ENCODE measurements at places on chromosomes 11 and 22. TPM values are rescaled to one million over a fixed set of nuclear protein-coding genes. Genes with fewer than 3 reads are reported as not detected.
A peak's percentile ranks its signal among the peaks of the same experiment; 100 is the strongest.

DNA sequence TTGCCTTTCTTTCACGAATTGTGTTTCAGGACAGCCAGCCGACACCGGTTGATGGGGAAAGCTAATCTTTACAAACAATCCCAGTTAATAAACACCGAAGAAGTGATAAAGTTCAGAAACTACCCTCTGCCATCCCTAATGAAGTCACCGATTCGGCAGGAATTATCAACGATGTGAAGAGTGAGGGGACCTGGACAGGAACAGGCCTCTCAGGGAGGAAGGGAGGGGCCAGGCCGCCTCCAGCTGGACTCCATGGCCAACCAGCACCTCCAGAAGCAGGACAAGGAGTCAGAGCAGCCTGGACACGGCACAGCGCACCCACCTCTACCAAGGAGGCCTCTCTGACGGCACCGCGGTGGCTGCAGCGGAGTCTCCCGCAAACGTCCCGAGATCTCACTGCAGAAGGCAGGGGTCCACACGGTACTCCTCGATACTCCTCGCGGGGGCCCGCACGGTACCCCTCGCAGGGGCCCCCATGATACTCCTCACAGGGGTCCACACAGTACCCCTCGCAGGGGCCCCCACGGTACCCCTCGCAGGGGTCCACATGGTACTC, 3.9 kb downstream of the TOLLIP start:
- H3K4me3 ChIP-seq: no peak overlapping the region
- no peak for DNase-seq
- H3K4me1 ChIP-seq: peaks cover 87% of the 10 kb centered on the region
- H3K27me3 ChIP-seq: no peaks in the 10 kb centered on the region
- H3K27ac ChIP-seq: peak overlapping the region; percentile 81

DNA sequence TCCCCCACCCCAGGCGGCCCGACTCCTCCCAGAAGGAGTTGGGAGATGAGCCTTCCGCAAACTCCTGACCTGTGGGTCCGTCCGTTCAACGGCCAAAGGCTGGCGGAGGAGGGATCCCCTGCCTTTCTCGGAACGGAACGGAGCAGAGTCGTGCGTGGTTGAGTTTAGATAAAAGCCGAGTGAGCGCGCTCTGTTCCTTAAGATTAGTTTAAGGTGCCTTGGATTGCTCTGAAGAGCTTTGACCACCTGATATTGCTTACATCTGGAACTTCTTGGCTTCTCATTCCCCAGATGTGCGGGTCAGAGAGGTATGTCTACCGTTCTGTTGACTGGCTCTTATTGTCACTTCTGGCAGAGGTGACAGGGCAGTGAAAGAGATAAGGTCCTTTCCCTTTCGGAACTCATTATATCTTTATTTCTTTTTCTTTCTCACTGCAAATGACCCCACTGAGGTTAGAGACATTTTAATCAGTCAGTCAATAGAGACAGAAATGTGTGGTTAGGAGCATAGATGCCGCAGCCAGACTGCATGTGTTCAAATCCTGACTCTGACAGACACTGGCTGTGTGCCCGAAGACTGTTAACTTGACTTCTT, at the start of gene TRIM6:
Gene TRIM6, plus strand, starts transcription at position 31 of the 595 bp plus-strand sequence. Its CDS starts 261 bp downstream, at position 292.
- no peaks in the 10 kb centered on the region for H3K36me3 ChIP-seq
- DNase-seq: no peak
- H3K27ac ChIP-seq: peak within 1 kb of the TSS; percentile 69
- no peaks in the 10 kb centered on the region for H3K27me3 ChIP-seq
- peak within 1 kb of the TSS; percentile 62 for H3K4me3 ChIP-seq

GRCh38 chr11:131601586-131601985, 231.2 kb downstream of the NTM start:
- H3K27ac ChIP-seq: no peak overlapping the region
- no peak overlapping the region for H3K4me3 ChIP-seq
- DNase-seq: no peak
- no peaks in the 10 kb centered on the region for H3K27me3 ChIP-seq
- H3K4me1 ChIP-seq: no peaks in the 10 kb centered on the region

GRCh38 chr22:36425977-36426523, 38.3 kb upstream of the MYH9 start:
- H3K27ac ChIP-seq: no peak overlapping the region
- no peak for DNase-seq
- H3K4me3 ChIP-seq: no peak overlapping the region
- no peaks in the 10 kb centered on the region for H3K4me1 ChIP-seq
- H3K36me3 ChIP-seq: no peaks in the 10 kb centered on the region

DNA sequence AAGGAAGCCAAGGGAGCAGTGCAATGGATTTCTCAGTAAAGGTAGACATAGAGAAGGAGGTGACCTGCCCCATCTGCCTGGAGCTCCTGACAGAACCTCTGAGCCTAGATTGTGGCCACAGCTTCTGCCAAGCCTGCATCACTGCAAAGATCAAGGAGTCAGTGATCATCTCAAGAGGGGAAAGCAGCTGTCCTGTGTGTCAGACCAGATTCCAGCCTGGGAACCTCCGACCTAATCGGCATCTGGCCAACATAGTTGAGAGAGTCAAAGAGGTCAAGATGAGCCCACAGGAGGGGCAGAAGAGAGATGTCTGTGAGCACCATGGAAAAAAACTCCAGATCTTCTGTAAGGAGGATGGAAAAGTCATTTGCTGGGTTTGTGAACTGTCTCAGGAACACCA, 6.6 kb downstream of the TRIM22 start:
- H3K4me3 ChIP-seq: no peak overlapping the region
- peaks cover 32% of the 10 kb centered on the region for H3K4me1 ChIP-seq
- H3K36me3 ChIP-seq: peaks cover 23% of the 10 kb centered on the region
- DNase-seq: no peak
- no peak overlapping the region for H3K27ac ChIP-seq

GRCh38 chr22:22558972-22559603, at the start of gene PRAME:
Gene PRAME, minus strand, starts transcription at chr22:22559265. Its CDS starts 2,433 bp downstream, at chr22:22556832.
- no peak within 1 kb of the TSS for H3K27ac ChIP-seq
- H3K27me3 ChIP-seq: no peaks in the 10 kb centered on the region
- H3K4me3 ChIP-seq: no peak within 1 kb of the TSS
- no peak for DNase-seq

DNA sequence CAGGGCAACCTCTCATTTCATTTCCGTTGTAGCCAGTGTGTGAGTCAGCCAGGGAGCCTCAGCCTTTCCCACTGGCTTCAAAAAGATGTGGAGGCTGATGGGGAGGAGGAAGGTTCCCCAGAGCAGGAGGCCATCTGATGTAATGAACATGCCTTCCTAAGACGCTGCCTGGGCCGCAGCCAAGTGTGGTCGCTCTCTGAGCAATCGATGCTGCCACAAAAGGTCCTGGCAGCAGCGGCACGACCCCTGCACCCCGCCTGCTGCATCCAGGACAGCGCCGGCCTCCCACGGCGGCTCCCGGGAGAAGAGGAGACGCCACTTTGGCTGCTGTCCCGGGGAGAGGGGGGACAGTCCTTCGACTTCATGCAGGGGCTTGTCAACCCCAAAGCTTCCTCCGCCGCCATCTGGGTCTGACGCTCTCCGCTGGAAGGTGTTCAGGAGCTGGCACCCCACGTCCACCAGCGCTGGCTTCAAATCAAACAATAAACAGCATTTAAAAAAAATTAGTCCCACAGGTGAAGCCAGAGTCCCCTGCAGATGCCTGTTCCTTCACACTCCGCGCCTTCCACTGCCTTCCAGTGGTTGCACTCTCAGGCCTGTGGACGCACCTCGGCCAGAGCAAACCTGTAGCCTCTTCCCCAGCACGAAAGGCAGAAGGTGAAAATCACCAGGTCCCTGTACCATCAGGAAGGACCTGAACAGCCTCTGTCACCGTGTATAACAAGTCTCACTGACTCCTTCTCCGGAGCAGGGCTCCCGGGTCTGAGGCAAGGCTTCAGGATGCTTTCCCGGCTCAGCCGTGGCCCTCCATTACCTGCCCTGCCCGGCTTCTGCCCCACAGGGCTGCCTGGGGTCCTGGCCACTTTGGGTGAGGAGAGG, 930.7 kb downstream of the BRD1 start:
- H3K36me3 ChIP-seq: no peaks in the 10 kb centered on the region
- peak; percentile 88 for DNase-seq
- no peak overlapping the region for H3K27ac ChIP-seq
- H3K4me1 ChIP-seq: no peaks in the 10 kb centered on the region
- H3K27me3 ChIP-seq: no peaks in the 10 kb centered on the region

GRCh38 chr11:92152245-92152644, 72.4 kb upstream of the FAT3 start:
- no peak overlapping the region for H3K4me3 ChIP-seq
- H3K27me3 ChIP-seq: no peaks in the 10 kb centered on the region
- H3K27ac ChIP-seq: no peak overlapping the region
- H3K36me3 ChIP-seq: no peaks in the 10 kb centered on the region

GRCh38 chr22:48440673-48441552, 1386.8 kb downstream of the BRD1 start:
- H3K36me3 ChIP-seq: no peaks in the 10 kb centered on the region
- H3K4me3 ChIP-seq: no peak overlapping the region
- H3K27me3 ChIP-seq: no peaks in the 10 kb centered on the region
- H3K27ac ChIP-seq: no peak overlapping the region

- no peaks in the 10 kb centered on the region for H3K4me1 ChIP-seq
- DNase-seq: no peak
- H3K27ac ChIP-seq: no peak overlapping the region
- no peak overlapping the region for H3K4me3 ChIP-seq
- H3K27me3 ChIP-seq: no peaks in the 10 kb centered on the region
- H3K36me3 ChIP-seq: no peaks in the 10 kb centered on the region
Observed at GRCh38 chr11:95429376-95429907, 198.4 kb upstream of the SESN3 start.

DNA sequence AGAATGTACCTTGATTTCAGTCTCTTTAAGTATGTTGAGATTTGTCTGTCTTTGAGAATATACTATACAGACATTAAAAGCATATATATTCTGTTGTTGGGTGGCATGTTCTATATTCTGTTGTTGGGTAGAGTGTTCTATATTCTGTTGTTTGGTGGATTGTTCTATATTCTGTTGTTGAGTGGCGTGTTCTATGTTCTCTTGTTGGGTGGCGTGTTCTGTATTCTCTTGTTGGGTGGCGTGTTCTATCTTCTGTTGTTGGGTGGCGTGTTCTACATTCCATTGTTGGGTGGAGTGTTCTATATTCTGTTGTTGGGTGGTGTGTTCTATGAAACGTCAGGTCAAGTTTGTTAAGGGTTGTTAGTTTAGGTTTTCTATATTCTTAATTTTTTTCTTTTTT, 27.1 kb upstream of the CTTN start:
- H3K4me1 ChIP-seq: no peaks in the 10 kb centered on the region
- no peak overlapping the region for H3K4me3 ChIP-seq
- peaks cover 51% of the 10 kb centered on the region for H3K36me3 ChIP-seq
- H3K27ac ChIP-seq: no peak overlapping the region

- H3K36me3 ChIP-seq: no peaks in the 10 kb centered on the region
- no peak for DNase-seq
- peak overlapping the region; percentile 47 for H3K27ac ChIP-seq
- H3K4me3 ChIP-seq: no peak overlapping the region
- peaks cover 8% of the 10 kb centered on the region for H3K4me1 ChIP-seq
- H3K27me3 ChIP-seq: no peaks in the 10 kb centered on the region
Observed at GRCh38 chr11:63478896-63479295, 12.1 kb downstream of the PLAAT5 start.

DNA sequence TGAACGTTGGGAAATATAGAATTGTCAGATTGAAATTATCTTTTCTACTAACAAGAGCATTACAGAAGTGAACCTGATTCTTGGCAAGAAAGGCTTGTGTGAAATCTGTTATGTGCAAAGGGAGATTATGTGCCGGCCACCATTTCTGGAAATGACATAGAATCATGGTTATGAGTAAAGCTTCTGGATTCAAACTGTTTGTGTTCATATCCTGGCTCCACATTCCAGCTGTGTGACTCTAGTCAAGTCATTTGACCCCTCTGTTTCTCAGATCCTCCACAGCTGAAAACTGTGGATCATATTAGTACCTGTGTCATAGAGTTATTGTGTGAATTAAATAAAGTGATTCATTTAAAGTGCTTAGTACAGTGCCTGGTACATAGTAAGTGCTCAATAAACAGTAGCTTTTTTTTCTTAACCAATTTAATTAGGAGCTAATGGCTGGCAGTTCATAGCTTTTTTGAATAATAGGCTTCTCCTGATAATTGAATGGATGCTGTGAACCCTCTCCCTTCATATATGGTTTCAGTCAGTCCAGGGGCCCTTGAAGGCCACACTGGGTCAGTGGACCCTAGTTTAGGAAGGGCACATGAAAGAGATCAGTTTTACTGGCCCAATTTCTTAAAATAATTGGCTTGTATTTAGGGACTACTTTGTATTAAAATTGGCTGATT, 34.6 kb downstream of the EHF start:
- H3K36me3 ChIP-seq: no peaks in the 10 kb centered on the region
- H3K27me3 ChIP-seq: no peaks in the 10 kb centered on the region
- no peak overlapping the region for H3K27ac ChIP-seq
- DNase-seq: no peak

DNA sequence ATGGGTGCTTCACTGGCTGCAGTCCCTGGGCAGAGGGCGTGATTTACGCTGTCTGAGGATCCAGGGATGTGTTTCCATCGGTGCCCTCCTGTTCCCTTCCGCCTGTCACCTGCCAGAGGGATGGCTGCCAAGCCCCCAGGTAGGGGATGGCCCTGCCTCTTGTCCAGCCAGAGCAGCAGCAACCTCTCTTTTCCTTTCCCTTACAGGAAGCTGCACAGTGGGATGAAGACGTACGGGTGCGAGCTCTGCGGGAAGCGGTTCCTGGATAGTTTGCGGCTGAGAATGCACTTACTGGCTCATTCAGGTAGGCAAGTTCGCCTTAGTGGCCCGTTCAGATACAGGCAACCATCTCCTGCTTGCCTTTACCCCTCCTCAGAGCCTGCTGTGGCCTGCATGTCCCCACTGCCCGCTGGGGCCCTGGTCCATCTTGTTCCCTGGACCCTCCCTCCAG, 96.6 kb downstream of the ZBTB16 start:
- H3K4me3 ChIP-seq: no peak overlapping the region
- H3K27me3 ChIP-seq: no peaks in the 10 kb centered on the region
- peak overlapping the region; percentile 100 for H3K27ac ChIP-seq

The PPP2R1B gene
- total RNA-seq: 9.6 TPM

The BLID gene
- 3.3 TPM for total RNA-seq

The NCF4 gene
- 17.0 TPM for total RNA-seq

The DDTL gene
- total RNA-seq: 3.2 TPM

The MTA2 gene
- 90.0 TPM for total RNA-seq
